ENCODE measurements at places on chromosomes 5 and 9. TPM values are rescaled to one million over a fixed set of nuclear protein-coding genes. Genes with fewer than 3 reads are reported as not detected.

DMGDH gene
- not detected for total RNA-seq

SGTB gene
- total RNA-seq = 7.6 TPM

CER1 gene
- not detected for total RNA-seq

GLRA1 gene
- total RNA-seq = not detected

NKD2 gene
- 23.2 TPM for total RNA-seq

PCDHGB4 gene
- 0.50 TPM for total RNA-seq

All from A549 treated with dexamethasone at 1 μM for 4 hours (cell line).